NCI-H460 (cell line): ENCODE measurements at places on chromosomes 16 and 17.

- no peak for DNase-seq
These were observed 8.5 kb downstream of the ZACN start for GRCh38 chr17:76087531-76087930.

- no peak for DNase-seq
These were observed 5.8 kb downstream of the TBX4 start for GRCh38 chr17:61458000-61458399.

DNA sequence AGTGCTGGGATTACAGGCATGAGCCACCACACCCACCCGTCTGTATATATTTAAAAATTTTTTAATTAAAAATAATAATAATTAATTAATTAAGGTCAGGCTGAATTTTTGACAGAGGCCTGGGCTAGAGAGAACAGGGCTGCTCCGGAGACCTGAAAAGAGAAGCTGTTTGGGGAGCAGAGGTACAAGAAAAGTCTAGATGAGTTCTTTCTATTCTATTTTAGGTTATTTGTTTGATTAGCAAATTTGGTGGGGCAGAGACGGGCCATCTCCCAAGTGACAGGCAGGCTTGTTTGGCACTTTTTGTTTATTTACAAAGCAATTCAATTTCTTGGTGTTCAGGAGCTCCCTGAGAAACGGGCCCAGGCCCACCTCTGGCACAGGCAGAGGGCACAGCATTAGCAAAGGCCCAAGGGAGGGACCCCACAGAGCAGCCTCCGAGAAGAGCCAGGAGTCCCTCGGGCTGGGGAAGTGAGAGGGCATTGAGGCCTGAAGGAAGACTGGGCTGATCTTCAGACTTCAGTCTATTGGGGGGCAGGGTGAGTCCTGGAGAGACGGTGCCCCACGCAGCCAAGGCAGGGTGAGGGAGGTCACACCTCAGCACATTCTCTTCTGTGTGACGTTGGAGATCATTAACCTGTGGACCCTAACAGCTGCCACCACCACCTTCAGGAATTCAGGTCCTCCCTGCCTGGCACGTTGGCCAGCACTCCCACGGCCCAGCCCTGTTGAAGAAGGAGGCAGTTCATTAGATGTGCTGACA is 10.8 kb upstream of the RIPOR1 start:
- DNase-seq, result no peak

- no peak for DNase-seq
These were observed 369.0 kb upstream of the EEF2KMT start for GRCh38 chr16:5466551-5466950.

- DNase-seq, result no peak
These were observed 8.4 kb downstream of the ZDHHC1 start for GRCh38 chr16:67407788-67408452.

GRCh38 chr16:57842601-57843000 is 40.3 kb upstream of the KIFC3 start:
- no peak for DNase-seq

DNA sequence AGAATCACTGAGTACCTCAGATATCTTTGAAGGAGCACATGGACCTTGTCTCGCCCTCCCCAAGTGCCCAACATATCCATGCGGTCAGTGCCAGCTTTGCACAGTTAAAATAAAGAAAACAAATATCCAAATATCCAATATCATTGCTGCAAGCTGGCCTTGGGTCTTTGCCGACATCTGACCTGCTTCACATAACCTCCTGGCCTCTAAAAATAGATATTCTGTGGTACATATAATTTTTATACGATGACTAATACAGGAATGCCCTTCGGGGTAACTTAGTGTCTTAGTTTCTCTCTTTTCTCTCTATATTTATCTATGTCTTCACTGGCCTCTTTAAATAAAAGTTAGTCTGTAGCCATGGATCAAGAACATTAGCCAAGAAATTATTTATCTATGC is 67.8 kb downstream of the MAF start:
- DNase-seq, result no peak

- DNase-seq, result no peak
These were observed 252.1 kb downstream of the PHKB start for GRCh38 chr16:47713225-47713595.

- DNase-seq, result no peak
These were observed 22.6 kb upstream of the ITGB4 start for GRCh38 chr17:75698659-75699058.

- DNase-seq, result no peak
These were observed 47.0 kb downstream of the COTL1 start for GRCh38 chr16:84570739-84571403.

DNA sequence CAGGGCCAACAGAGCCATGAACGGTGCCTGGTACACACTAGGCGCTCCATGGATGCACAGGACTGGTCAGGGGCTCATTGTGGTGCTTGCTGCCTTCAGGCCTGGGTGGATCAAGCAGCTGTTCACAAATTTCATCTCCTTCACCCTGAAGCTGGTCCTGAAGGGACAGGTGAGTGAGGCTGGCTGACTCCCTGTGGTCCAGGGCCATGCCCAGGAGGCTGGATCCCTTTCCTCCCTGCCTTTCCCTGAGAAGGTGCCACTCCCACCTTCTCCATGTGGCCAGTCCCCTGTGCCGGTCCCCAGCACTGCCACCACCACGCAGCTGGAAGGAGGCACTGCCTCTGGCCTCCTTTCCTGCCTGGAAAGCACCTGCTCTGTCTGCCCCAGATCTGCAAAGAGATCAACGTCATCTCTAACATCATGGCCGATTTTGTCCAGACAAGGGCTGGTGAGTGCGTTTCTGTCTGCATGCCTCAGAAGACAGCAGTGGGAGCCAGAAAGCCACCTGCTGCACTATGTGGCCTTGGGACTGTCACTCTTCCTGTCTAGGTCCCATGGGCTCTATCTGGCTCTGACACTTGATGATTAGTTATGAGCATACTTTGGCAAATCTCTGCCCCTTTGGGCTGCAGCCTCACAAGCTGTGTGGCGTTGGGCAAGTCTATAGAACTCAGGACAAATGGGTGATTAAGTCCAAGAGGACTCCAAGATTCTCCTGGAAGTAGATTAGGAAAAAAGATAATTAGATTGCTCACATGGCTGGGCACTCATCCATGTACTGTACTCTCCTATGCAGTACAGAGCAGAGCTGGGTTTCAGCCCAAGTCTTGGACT is 9.4 kb downstream of the CETP start:
- no peak for DNase-seq

DNA sequence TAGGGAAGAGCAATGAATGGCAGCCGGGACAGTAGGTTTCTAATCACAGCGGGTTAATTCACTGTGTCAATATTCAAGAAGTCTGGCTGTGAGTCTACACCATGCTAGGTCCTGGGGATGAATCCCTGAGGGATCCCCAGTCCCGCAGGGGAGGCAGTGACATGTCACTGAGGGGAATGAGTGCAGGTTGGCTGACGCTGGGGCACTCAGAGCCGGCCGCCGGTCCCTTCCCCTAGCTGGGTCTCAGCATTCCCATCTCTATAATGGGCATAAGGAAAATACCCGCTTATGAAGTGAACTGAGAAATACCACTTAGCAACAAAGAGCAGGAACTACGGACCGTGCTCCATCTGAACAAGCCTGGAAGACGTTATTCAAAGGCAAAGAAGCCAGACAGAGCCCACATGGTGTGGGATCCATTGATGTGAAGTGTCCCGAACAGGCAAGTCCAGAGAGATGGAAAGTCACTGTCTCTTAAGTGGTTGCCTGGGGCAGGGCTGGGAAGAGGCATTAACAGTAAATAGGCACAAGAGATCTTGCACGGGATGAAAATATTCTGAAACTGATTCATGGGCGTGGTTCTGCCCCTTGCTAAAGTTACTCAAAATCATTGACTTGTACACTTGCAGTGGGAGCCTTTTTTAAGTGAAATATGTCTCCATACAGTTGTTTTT is 31.9 kb downstream of the PPL start:
- no peak for DNase-seq

DNA sequence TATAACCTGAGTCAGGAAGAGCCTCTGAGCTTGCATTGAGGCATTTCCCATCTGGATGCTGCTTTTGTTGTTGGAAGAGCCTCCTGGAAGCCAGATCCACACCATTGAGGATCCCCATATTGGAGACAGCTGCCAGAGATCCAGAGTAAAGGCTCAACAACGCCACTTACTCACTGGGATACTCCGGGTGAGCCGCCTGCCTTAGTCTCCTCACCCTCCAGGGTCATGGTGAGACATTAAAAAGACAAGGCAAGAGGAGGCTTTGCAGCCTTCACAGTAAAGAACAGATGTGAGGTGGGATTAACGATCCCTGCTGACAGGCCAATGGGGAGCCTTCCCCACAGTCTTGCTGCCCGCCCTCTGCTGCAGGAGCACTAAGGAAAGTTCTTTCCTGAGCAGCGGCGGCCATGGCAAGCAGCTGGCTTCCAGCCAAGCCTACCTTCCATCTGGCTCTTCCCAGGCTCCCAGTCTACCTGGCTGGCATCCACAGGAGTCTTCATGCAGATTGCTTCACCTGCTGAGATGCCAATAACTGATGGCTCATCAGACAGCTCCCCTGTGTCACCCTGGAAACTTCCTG is 198.5 kb downstream of the CYLD start:
- no peak for DNase-seq

- DNase-seq, result no peak
These were observed 126.6 kb downstream of the C16orf95 start for GRCh38 chr16:87190288-87191230.

GRCh38 chr16:1637526-1637925 is 25.4 kb downstream of the CRAMP1 start:
- no peak for DNase-seq

DNA sequence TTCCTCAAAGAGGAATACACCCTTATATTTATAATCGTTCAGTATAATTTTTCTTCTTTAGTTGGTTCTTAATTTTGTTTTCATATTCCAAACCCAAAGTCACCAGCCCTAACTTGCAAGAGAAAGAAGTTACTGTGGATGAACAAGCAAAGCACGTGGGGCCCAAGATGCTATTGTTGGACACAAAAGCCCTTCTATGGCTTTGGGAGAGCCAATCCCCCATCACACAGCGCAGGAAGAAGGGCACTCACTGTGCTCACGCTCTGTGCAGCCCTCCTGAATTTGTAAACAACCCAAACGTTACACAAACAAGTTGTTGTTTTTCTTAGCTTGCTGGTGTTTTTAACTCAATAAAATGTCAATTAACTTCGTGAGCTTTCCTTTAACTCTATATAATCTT is 22.5 kb downstream of the SPPL2C start:
- DNase-seq, result no peak

DNA sequence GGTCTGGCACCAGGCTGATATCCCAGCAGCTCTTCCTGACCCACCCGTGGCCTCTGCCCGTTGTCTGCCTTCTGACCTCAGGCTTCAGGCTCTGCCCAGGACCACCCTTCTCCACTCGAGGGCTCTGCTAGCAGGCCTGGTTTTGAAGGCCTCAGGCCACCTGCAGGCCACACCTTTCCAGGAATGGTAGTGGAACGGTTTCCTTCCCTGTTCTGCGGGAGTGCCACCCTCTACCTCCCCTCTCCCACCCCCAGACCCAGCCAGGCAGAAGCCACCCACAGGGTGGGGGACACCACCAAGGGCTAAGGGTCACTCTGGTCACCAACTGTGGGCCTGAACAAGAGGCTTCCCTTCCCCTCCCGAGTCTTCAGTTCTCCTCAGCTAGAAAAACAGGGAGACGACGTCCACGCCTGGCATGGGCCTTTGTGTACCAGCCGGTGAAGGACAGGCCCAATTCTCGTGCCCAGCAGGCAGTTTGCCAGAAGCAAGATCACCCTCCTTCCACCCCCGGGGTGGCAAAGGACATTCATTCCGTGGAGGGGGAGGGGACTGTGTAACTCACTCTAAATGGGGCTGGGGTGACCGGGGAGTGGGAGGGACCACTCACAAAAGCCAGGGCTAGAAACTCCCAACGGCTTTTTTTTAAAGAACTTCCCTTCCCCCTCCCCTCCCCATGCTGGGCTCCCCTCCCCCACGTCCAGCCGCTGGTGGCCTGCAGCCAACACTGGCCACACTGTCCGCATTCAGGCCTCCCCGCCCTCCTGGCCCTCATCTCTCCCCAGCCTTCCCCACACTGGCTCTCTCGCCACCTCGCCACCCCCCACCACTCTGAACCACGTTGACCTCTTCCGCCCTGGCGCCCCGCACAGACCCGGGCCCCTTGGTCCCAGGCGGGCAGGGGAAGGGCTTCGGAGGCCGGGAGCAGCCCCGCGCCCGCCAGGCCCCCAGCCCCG is 7.7 kb downstream of the CBX4 start:
- peak; percentile 59 for DNase-seq

DNA sequence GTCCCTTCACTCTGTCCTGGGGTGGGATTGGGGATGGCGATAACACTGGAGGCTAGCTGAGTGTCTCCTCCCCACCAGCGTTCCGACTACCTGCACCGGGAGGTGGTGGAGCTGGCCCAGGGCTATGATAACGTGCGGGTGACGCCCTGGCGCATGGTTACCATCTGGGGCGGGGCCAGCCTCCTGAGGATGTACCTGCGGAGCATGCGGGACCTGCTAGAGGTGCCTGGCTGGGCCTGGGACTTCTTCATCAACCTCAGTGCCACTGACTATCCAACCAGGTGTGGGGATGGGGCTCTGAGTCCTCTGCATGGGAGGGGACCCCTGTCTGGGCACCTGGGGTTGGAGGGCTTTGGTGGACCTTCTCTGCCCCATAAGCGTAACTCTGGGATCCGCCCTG is 8.8 kb downstream of the XYLT2 start:
- DNase-seq, result no peak

GRCh38 chr17:66537502-66537901 is 235.1 kb downstream of the PRKCA start:
- DNase-seq, result no peak

DNA sequence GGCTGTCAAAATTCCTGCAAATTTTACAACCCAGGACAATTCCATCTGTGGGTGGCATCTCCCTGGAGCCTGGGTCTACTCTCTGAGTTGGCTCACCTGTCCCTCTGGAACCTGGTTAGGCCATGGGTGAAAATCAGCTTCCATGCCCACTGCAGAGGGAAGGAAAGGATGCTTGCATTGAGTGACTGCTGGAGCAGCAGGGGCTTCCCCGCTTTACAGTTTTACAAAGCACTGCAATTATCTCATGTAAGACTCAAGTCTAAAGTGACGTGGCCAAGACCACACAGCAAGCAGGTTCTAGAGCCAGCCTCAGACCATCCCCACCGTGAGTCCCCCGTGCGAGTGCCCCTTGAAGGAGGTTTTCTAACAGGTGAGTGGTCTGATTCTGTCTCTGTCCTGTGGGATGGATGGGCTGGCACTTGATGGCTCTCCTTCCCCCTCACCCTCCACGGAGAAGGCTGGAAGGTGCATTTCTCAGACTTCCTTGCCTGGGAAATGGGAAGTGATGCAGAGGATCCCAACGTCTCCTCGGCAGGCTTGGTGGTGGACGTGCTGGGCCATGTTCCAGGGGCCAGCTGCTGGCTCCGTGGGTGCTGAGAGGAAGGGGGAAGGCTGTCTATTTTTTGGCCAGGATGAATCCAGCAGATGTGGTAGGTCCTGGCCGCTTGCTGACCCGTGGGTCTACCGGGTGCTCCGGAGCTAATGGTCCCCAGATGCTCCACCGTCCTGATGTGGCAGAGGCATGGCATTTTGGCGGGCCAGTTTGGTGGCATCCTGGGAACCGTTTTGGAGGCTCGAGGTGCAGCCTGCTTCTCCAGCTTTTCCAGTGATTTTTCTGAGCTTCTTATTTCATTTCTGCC is 26.3 kb upstream of the CBX4 start:
- no peak for DNase-seq
